ENCODE measurements at places on chromosomes 12 and 14.

DNA sequence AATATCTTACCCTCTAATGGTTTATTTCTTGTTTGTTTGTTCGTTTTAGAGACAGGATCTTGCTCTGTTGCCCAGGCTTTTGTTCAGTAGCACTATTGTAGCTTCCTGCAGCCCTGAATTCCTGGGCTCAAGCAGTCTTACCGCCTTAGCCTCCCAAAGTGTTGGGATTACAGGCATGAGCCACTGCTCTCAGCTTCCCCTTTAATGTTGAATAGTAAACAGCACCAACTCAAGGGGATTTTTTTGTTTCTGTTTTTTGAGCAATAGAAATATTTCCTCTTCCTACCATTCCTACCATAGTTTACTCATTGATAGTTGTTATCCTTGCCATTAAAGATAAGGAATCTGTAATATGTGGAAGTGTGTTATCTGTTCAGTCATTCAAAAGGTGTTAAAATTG lies 10.7 kb downstream of the ARID4A start:
- no peak for DNase-seq

DNA sequence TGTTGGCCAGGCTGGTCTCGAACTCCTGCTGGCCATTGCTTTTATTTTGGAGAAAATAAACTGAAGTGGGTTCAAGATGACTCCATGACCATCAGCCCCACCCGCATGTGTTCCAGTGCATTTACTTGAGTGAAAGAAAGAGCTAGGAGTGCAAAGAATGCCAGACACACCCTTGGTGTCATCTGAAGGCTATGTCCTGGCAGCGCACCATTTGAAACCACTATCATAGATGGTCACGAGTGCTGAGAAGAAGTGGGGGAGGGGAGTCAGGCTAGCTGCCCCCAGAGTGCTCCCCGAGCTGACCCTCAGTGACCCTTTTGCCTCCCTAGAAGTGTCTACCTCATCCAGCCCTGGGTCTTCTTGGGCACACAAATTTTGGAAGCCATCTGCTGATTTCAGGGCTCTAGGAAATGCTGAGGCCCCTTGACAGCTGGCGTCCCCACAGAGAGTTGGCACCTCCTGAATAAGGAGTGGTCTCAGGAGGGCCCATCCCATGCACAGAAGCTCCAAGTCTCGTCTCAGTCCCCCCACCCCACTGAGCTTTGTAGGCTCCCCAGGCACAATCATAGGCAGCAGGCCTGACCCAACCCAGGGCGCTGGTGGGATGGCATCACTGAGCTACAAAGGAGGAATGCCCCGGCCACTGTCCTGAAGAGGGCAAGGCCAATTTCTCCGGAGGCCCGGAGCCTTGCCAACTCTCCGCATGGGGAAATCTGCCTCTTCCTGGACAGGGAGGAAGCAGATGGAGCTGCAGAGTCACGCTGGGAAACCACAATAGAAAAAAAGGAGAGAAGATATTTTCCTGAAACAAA lies 28.0 kb downstream of the PXN start:
- no peak for DNase-seq

DNA sequence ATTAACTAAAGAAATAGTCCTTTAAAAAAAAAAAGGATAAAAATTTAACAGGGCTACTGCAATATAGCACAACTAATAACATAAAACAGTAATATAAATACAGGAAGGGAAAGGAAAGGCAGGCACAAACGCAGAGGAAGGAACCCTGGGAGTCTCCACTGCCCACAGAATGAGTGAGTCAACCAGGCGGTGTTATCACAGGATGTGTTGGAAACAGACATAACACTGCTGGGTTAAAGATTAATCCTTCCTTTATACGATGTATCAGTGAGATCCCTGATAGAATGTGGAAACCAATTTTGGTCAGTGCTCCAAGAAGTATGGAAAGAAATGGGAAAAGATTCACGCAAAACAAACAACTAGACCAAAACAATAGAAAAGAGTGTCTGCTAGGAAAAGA lies 47.9 kb downstream of the FGD6 start:
- DNase-seq: no peak

- DNase-seq: no peak
Measured at GRCh38 chr12:109797905-109798669, 35.1 kb downstream of the TRPV4 start.

DNA sequence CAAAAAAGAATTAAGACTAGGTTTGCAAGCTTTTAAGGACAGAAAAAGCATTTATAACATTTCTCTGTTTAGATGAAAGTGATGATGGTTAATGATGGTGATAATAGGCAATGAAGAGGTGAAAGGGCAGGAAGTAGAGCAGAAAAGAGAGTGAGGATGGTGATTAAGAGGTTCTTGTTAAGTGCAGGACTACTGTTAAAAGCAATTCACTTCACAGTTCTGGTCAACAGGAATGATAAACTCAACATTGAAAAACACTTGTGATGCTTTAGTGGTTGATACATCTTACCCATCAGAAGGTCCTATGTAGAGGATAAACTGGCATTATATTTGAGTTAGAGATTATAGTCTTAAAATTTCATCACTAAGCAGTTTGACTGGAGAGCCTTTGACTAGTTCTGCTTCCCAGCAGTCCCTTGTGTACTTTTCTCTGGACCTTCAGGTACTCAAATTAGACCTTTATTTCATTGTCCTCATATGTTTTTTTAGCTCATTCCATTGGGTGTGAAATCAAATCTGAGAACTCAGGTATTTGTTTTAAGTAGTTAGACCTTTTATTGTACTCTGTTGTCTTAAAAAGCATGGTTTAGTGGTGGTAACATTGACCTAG lies 10.9 kb downstream of the RAP1B start:
- no peak for DNase-seq

- peak; percentile 32 for DNase-seq
Measured at GRCh38 chr12:123384318-123384993, 524 bp downstream of the KMT5A start.

DNA sequence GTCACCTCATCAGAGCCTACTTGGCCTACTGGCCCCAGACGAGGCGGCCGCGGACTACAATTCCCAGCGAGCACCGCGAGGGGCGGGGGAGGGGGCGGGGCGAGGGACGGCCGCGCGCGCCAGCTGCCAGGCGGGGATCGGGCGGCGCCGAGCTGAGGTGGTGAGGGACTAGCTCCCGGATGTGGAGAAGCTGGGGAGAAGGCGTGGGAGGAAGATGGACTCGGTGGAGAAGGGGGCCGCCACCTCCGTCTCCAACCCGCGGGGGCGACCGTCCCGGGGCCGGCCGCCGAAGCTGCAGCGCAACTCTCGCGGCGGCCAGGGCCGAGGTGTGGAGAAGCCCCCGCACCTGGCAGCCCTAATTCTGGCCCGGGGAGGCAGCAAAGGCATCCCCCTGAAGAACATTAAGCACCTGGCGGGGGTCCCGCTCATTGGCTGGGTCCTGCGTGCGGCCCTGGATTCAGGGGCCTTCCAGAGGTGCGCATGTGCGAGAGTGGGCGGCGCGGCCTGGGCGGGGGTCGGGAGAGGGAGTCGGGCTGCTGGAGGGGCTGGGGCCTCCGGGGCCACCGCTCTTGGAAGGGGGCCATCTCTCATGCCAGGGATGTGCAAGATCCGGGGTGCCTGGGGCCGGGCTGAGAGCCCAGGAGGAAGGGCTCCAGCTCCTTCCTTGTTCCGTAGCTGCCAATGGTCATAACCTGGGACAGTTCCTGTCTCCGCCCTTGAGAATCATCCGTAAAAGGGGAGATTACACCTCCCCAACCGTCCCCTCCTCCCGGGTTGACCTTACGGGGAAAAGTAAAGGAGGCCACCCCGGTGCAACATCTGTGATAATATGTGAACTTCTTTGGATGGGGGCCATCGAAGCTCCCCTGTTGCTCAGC lies at the start of gene CMAS:
Gene CMAS (plus strand): TSS at position 129 of the 878 bp plus-strand sequence. CDS start 86 bp downstream, at position 215.
- peak; percentile 81 for DNase-seq

- DNase-seq: no peak
Measured at GRCh38 chr14:68271913-68272391, 452.4 kb downstream of the RAD51B start.

DNA sequence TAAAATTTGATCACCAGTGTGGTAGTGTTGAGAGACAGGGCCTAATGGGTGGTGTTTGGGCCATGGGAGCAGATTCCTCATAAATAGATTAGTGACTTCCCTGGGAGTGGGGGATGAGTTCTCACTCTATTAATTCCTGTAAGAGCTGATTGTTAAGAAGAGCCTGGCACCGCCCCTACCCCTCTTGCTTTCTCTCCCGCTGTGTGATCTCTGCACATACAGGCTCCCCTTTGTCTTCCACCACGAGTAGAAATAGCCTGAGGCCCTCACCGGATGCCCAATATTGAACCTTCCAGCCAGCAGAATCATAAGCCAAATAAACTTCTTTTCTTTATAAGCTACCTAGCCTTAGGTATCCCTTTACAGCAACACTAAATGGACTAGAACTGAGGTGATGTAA lies 31.9 kb upstream of the CAND1 start:
- DNase-seq: no peak

GRCh38 chr12:45986641-45987339 lies 3.6 kb downstream of the SCAF11 start:
- DNase-seq: no peak

- no peak for DNase-seq
Measured at GRCh38 chr14:33062881-33063280, 124.2 kb downstream of the NPAS3 start.

- DNase-seq: no peak
Measured at GRCh38 chr12:121947981-121948380, 29.6 kb downstream of the CFAP251 start.

DNA sequence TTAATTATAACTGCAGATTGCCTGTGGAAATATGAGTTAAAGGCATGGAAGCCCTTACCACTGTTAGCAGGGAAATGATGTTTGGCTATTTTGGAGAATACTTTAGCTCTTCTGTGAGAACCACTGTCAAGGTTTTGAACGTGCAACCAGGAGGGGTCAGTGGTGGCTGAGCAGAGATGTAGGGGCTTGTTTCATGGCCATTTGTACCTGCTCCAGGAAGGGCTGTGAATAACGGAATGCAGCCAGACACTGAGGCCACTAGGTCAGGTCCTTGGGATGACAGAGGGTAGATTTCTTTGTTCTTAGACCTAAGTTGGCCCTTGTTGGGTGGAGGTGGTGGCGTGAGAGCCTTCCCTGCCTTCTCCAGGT lies 8.3 kb downstream of the TRAF3 start:
- DNase-seq: no peak

DNA sequence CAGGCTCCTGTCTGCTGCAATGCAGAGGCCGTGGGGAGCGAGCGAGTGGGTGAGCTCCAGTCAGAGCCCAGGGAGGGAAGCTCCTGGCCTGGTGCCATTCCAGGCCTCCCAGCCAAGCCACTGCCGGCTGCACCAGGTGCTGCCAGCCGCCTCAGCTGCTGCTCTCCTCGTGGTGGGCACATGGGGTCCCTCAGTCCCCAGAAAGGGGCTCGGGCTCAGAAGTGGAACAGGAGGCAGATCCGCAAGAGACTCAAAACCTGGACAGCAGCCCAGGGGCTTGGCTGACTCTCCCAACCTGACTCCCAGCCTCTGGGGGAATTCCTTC lies 2.4 kb downstream of the ABCB9 start:
- no peak for DNase-seq

- DNase-seq: no peak
Measured at GRCh38 chr14:63833728-63834127, 19.1 kb upstream of the SYNE2 start.

GRCh38 chr12:48279101-48279500 lies 71.6 kb downstream of the ZNF641 start:
- no peak for DNase-seq

- DNase-seq: peak; percentile 82
Measured at GRCh38 chr14:65411656-65412031, 886 bp upstream of the FUT8 start.

GRCh38 chr14:75497191-75497590 lies 25.1 kb upstream of the BATF start:
- no peak for DNase-seq

GRCh38 chr12:122520676-122521075 lies 6.1 kb downstream of the RSRC2 start:
- no peak for DNase-seq

GRCh38 chr14:85934886-85935254 lies 404.9 kb downstream of the FLRT2 start:
- DNase-seq: no peak

- DNase-seq: no peak
Measured at GRCh38 chr14:74569806-74570591, 42.0 kb downstream of the LTBP2 start.

GRCh38 chr12:62724947-62725451 lies 210.0 kb downstream of the PPM1H start:
- no peak for DNase-seq

GRCh38 chr14:75595226-75595625 lies 16.8 kb downstream of the FLVCR2 start:
- no peak for DNase-seq

- no peak for DNase-seq
Measured at GRCh38 chr14:91685600-91685999, 46.3 kb downstream of the CATSPERB start.

DNA sequence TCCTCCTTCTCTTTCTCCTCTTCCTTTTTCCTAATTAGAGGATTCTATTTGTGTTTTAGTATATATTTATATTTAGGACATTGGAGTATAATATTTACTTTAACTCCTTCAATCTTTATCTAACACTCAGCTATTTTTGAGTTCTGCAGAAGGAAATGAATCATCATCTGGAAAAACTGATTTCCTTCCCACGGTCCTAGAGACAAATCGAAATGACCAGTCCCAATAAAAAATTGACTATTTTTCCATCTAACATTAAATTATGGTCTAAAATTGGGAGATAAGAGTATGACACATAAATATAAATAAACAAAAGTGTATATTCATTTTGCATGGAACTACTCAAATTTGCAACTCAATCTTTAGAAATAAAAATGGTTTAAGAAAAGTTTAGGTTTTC lies 167.4 kb downstream of the TMTC3 start:
- no peak for DNase-seq

- DNase-seq: no peak
Measured at GRCh38 chr12:52535574-52535973, 15.4 kb upstream of the KRT5 start.

DNA sequence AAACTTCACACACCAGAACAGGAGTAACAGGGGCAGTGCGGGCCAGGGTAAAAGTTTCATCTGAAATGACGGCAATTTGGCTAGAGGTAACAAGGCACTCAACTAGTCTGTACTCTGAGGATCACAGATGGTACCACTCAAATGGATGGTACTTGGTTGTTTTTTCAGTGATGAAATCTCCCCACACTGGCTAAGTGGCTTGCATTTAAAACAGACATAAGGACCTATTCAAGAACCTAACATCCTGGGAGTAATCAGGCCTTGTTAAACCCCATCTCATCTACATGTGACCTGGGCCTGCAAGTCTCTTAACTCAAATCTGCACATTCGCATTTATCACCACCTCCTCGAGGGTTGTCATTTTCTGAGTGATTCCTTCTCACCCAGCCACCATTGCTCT lies 90.8 kb downstream of the PRKAB1 start:
- DNase-seq: no peak

DNA sequence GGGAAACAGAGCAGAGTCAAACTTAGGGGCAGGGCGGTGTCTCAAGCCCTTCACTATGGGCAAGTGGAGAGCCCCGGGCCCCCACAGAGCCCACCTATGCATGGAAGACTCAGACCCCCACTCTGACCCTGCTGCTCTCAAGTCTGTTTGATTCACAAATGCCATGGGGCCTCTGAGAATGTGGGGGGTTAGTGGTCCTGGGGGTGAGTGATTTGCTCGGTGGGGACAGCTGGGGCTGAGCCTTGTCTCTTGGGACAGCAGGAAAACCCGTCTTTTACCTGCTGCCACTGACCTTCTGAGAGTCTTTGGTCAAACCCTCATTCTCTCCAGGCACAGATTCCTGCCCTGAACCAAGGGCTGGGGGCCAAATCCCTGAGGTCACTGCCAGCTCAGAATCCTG lies 201.0 kb upstream of the RTL1 start:
- no peak for DNase-seq
